ENCODE measurements at places on chromosomes 3 and 15.

- no peak for DNase-seq
These were observed 185.8 kb upstream of the IL12A start for GRCh38 chr3:159802864-159803263.

DNA sequence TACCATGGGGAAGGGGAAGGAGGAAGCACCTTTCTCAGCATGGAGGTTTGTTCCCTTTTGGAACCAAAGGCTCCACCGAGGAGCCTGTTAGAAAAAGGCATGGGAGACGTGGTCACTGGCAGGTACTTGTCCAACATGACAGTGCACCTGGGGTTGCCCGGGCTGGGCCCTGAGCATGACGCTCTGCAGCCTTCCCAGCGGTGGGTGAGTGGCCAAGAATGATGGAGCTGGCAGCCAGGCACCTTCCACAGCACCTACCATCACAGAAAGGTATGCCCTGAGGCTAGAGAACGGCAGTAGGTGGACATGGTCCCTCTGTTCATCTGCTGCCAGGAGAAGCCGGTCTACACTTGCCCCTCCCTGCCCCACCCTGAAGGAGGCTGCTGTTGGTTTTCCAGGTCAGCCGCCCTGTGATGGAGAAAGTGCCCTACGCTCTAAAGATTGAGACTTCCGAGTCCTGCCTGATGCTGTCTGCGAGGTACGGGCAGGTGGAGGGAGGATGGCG lies 29.0 kb upstream of the NR2C2 start:
- no peak for DNase-seq

DNA sequence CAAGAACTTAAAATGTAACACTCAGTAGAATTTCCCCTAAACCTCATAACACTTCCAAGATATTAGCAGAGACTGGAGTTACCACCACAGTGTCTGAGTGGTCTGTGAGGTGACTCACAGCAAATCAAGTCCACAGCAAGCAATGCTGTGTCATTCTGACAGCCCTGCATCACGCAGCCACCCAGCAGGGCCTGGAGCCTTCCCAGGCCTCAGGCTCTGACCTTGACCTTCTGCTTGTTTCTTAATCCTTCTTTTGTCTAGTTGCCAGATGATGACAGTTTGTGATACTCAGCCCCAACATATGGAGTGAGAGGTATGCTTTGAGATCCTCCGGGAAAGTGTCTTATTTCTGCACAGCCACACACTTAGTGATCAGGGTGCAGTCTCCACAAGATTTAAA lies 82.5 kb downstream of the TOP2B start:
- no peak for DNase-seq

- no peak for DNase-seq
These were observed 55.3 kb downstream of the ROPN1B start for GRCh38 chr3:126024049-126024854.

GRCh38 chr15:50289749-50290148 lies 24.2 kb upstream of the HDC start:
- no peak for DNase-seq

GRCh38 chr15:82172506-82172905 lies 90.0 kb downstream of the EFL1 start:
- no peak for DNase-seq

DNA sequence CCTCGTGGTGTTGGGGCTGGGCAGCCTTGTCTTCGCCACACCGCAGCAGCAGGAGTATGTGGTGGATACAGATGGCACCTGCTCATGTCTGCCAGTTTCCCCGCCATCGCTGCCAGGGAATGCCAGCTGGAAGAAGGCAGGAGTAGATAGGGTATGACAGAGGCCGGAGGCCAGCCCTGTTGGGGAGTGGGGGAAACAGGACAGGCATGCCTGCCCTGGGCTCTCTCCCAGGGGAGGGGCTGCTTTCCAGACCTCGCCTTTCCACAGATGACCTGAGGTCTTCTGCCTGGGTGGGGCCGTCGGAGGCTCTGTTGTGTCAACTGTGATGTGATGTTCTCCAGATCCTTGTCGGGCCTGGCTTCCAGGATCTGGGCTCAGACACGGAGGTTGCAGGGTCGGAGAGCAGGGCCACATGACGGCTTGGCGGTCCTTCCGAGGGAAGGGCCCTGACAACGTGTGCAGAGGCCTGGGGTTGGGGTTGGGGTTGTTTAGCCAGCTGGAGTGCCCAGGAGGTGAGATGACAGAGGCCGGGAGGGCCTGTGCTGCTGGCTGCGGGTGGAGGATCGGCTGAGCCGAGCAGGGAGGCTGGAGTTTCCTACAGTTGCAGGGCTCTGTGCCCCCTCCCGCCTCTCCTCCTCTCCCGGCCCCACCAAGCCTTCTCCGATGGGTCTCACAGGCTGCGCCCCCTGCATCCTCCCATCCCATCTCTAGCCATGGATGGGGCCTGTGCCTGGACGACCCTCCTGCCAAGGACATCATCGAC lies 102.0 kb downstream of the TBC1D2B start:
- DNase-seq: peak; percentile 41

GRCh38 chr15:67865766-67866165 lies 25.9 kb upstream of the RNU6-1 start:
- no peak for DNase-seq

GRCh38 chr15:84151205-84151931 lies 84.2 kb upstream of the GOLGA6L4 start:
- DNase-seq: no peak

DNA sequence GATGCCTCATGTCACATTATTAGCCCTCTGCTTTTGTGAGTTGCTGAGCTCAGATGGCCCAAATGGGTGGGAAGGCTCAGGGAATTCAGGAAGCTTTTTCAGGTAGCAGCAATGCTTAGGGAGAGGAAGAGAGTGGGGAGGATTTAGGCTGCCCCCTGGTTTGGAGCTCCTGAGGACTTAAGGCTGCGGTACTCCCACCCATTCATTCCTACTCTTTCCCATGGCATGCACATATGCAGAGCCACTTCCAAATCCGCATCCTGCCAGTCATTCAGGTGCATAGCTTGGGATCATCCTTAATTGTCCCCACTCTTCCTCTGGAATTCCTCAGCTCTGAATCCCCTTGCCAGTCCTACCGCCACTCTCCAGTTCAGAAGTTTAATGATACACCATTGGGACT lies 343.1 kb upstream of the FRG2C start:
- DNase-seq: no peak

DNA sequence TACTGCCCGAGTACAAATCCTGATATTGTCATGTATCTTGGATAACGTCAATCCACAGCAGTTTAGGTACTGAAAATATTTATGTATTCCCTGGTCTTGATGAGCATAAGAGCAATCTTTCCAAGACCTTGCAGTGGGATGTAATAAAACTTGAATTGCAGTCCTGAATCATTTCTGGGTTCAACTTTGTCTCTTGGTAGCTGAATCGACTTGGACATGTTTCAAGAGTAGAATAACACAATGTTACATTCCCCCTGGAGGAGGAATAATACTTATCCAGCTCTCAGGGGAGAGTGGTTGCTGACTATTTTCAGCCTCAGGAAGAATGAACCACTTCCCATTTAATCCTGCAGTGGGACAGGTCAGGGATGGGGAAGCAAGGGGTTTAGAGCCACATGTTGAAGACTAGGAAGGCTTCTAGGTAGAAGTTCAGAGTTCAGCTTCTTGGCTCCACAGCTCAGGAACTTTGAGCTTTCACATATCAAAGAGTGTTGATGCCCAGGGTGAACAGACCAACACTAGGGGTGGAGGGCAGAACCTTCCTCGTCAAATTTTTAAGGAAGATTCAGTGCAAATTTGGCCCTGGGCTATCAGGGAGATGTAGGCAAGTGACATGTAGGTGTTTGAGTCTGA lies 43.4 kb upstream of the GPD1L start:
- no peak for DNase-seq

- no peak for DNase-seq
These were observed 7.7 kb upstream of the RFT1 start for GRCh38 chr3:53137835-53138446.

DNA sequence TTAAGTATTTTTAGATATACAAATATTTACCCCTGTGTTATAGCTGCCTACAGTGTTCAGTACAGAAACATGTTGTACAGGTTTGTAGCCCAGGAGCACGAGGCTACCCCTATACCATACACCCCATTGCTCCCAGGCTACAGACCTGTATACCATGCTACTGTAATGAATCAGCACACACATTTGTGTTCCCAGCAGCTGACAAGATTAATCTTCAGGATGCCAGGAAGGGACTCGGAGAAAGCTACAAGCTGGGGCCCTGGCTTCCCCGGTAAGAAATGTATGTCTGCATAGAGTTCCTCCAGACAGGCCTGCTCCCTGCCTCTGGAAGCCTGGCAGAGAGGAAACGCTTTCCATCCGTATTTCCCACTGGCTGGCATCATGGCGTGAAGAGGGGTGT lies 136.5 kb downstream of the XXYLT1 start:
- DNase-seq: no peak

- DNase-seq: no peak
These were observed 285.2 kb upstream of the TLE3 start for GRCh38 chr15:70382762-70383458.

- no peak for DNase-seq
These were observed 889.8 kb upstream of the NR2F2 start for GRCh38 chr15:95440712-95441111.

DNA sequence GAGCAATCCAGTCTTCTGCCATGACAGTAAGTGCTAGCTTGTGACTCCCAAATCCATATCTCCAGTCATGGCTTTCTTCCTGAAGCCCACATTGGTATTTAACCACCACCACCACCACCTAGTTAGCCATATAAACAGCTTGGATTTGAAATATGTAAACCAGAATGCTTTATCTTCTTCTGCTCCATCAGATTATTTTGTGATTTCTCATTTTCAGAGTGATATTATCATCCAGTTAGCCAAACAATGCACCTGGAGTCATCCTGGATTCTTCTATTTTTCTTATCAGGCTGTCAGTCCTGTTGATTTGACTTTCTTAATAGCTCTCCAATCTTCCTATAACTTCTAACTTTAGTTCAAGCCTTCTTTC lies 124.3 kb upstream of the PTX3 start:
- no peak for DNase-seq

GRCh38 chr3:100136921-100137320 lies 22.6 kb upstream of the FILIP1L start:
- DNase-seq: no peak

DNA sequence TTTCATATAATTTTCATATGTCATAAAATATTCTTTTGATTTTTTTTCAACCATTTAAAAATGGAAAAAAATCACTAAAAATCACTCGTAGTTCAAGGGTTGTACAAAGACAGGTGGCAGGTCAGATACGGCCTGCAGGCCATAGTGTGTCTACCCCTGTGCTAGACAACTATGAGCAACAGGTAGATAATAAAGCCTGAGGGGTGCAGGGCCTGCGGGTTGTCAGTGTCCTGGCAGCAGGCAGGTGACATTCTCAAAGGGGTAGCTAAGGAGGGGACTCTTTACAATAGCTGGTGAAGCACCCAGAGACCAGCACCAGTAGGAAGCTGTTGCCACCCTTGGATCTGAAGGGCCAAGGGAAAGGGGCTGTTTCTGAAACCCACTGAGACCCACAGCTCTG lies 34.4 kb downstream of the MINAR1 start:
- DNase-seq: no peak

- DNase-seq: no peak
These were observed 398.2 kb upstream of the TPM1 start for GRCh38 chr15:62644216-62644888.

DNA sequence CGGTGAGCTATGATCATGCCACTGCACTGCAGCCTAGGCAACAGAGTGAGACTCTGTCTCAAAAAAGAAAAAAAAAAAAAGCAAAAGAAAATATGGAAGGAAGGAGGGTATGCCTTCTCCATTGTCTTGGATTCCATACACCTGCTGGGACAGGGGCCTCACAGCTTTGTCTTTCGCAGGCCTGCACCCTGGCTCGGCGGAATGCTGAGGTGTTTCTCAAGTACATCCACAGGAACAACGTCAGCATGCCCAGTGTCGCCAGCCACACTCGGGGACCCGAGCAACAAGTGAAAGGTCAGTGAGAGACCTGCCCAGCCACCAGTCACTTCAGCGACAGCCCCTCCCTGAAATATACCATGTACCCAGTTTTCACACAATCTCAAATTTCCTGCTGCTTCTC lies 288.5 kb upstream of the UMPS start:
- no peak for DNase-seq

- DNase-seq: no peak
These were observed 87.2 kb upstream of the XCR1 start for GRCh38 chr3:46114323-46114988.

DNA sequence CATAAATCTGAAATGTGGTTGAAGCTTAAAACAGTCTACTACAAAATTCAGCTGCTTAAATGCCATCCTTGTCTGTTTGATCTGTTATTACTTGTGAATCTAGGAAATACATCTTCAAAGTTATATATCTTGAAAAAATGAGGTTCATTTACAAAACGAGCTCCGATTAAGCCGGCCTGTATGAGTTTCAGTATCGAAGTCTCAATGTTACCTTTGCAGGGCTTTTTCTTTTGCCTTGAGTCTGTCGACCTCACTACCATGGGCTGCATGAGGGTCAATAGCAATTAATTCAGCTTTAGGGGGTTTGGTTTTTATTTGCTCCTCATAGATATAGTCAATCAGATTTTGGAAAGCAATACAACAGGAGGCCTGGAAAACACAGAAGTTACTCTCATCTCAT lies 23.2 kb downstream of the ERICH6 start:
- no peak for DNase-seq

DNA sequence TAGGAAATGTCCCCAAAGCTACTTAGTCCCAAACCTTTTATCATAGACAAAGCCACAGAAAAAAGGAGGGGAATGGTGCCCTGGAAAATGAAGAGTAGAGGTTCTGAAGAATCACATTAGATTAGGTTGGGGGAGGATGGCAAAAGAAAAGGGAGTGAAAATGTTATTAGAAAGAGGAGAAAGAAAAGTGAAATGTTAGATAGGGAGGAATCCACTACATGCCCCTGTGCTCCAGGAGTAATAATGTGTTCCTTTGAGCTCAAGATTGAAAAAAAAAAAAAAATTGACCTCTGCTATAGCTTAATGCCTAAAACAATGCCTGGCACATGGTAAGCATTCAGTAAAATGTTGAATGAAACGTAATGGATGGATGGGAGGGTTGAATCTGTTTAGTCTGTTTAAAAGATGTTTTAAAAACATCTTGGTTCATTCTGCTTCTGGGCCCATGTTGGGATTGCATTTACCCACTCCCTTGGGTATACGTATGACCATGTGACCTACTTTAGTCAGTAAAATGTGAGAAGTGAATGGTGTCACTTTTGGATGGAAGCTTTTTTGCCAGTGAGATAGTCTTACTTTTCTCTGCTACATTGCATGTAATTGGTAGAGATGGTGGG lies 19.0 kb downstream of the MAPK6 start:
- DNase-seq: no peak

Data from activated naive CD4-positive, alpha-beta T cell treated with anti-CD3 and anti-CD28 coated beads, Interleukin-2, amount 50 U/mL, for 72 hours (primary cell).